ENCODE measurements at places on chromosomes 1 and 21.
A peak's percentile ranks its signal among the peaks of the same experiment; 100 is the strongest.

DNA sequence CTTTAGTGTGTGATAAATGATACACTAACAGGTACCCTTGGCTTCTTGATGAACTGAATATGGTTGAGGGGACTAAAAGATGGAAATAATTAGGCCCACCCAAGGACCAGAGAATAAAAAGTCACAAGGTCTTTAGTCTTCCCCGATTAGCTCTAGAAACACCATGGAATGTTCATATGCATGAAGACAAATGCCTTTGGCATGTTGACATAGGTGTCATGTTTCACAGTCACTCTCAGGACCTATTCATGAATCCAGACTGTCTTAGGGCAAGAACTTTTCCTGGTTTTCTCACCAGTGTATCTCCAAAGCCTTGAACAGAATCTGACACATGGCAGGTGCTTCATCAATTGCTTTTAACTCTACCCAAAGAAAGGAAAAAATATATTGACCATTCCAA is 412.8 kb downstream of the AJAP1 start:
- no peak for DNase-seq

DNA sequence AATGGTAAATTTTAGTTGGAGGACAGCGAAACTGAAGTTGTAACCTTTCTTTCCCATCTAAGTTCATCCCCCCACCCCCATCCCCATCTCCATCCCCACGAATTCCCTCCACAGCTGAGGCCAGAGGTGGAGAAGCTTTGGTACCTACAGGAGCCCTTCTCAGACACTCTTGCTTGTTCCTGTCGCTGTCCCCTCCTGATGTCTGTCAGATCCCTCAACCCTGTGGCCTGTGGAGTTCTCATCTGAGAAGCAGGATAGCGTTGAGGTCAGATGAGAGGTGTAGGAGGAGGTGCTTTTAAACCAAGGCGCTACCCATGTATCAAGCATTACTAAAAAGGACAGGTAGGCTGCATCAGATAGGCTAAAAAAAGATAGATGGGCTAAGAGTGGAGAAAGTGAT is 769 bp downstream of the NTPCR start:
- peak; percentile 25 for DNase-seq

GRCh38 chr21:44459712-44460440 is 4.6 kb downstream of the LRRC3 start:
- no peak for DNase-seq

- no peak for DNase-seq
Measured at GRCh38 chr1:183370399-183371058, 47.7 kb downstream of the NMNAT2 start.

All from mammary epithelial cell (primary cell).